ENCODE measurements at places on chromosomes 11 and 22.

DNA sequence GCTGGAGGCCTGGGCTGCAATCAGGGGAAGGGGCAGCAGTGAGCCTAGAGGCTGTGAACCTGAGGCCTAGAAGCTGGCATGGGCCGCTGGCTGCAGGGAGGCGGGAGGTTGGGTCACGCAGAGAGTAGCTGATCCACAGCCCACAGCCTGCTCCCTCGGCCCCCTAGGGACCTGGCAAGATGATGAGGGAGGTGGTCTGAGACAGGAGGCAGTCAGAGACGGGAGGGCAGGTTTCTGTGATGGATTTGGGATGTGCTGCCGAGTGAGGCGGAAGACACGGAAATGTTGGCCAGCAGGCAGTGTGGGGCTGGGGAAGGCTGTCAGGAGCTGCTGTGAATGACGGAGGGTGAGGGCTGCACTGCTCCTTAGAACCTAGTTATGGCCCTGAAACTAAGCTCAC is 22.7 kb downstream of the LRFN4 start:
- no peak for DNase-seq

- DNase-seq, result no peak
Observed at GRCh38 chr11:1776944-1777715, 13.4 kb upstream of the CTSD start.

DNA sequence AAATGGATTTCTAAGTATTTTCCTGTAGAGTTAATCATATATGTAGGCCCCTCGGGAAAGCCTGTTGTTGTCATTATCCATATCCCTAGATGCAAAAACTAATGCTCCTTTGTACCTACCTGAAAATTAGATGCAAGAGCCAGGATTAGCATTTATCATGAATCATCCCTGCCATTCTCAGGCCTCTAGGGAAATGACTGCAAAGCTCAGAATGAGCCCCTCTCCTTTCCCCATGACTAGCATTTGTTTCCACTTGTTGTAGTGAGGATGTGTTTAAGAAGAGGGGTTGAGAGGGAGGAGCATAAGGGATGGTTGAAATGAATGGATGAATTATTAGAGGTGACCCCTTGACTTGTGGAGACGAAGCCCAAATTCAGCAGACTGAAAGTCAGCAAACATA is 537.9 kb downstream of the NTM start:
- DNase-seq, result no peak

- no peak for DNase-seq
Observed at GRCh38 chr22:46803936-46804335, 41.5 kb downstream of the TBC1D22A start.

GRCh38 chr11:10348650-10349280 is 43.9 kb downstream of the ADM start:
- DNase-seq, result no peak

DNA sequence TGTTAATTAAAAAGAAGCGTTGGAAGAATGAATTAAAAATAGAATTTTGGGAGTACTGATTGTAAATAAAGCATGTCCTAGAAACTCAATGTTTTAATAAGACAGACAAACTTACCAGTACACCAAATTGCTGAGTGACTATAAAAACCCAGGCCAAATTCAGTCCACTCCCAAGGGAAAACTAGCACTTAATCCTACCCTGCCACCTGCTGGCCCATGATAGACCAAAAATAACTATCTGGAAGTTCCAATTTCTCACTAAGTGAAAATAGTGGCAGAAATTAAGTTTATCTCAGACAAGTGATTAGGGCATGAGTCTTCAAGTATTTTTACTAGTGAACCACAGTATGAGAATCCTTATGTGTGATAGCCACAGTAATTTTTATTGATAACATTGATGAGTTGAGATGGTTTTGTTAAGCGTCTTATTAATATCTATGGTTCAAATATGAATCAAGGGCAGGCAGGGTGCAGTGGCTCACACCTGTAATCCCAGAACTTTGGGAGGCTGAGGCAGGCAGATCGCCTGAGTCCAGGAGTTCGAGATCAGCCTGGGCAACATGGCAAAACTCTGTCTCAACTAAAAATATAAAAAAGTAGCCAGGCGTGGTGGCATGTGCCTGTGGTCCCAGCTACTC is 9.8 kb upstream of the DDX10 start:
- DNase-seq, result peak; percentile 51

GRCh38 chr11:56917708-56918400 is 70.9 kb upstream of the OR5AK2 start:
- DNase-seq, result peak; percentile 10

DNA sequence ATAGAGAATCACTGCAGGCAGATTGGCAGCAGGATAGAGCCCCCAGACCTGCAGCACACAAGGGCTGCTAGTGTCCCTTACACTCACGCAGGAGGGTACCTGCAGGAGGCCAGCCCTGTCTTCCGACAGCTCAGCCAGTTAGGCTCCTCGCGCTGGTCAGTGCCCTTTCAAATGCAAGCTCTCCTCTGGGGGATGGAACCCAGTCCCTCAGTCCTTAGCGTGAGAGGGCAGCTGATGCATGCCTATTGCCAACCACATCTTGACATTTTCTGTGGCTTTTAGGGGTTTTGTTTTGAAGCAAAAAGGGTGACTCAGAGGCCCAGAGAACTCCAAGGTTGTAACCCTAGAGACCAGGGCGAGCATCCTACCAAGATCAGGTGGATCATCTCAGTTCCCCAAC is 40.0 kb downstream of the WNT11 start:
- no peak for DNase-seq

DNA sequence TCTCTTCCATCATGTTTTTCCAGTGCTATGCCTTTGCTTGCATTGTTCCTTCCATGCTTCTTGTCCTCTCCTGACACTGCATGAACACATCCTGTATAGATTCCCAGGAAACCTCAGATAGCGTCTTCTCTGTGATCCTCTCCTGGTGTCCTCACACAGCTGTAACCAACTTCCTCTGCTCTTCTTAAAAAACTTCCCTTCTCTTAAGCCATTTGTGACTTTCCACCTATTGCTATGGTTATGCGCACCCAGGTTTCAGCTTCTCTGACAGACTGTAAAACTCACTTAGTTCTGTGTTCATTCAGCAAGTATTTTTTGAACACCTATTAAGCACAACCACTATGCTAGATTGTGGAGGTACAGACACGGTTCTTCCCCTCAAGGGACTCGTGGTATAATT is 5.1 kb upstream of the APLP2 start:
- DNase-seq, result no peak

- no peak for DNase-seq
Observed at GRCh38 chr11:47918882-47919495, 61.4 kb upstream of the PTPRJ start.

- no peak for DNase-seq
Observed at GRCh38 chr22:45090497-45090910, 73.2 kb upstream of the NUP50 start.

- no peak for DNase-seq
Observed at GRCh38 chr11:46617972-46618314, 590 bp downstream of the ATG13 start.

- DNase-seq, result peak; percentile 83
Observed at GRCh38 chr11:46529095-46529905, 64.5 kb downstream of the AMBRA1 start.

DNA sequence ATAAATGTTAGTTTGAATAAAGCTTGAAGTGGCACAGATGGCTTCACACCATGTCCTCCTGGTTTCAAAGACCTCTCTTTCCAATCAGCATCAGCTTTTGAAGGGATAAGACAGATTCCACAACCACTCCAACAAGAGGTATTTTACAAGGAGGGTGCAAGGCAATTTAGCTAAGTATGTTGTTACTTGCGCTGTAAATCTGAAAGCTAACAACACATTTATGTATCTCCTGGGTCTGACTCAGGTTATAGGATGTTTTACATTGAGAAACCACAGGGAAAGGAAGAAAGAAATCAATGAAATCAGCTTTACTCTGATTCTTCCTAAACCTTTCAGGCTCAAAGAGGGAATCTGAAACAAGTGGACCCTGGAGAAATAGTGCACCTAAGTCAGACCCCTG is 12.1 kb downstream of the CWC15 start:
- no peak for DNase-seq

All from SK-N-SH (cell line).